ENCODE measurements at places on chromosomes 3 and 15.

DNA sequence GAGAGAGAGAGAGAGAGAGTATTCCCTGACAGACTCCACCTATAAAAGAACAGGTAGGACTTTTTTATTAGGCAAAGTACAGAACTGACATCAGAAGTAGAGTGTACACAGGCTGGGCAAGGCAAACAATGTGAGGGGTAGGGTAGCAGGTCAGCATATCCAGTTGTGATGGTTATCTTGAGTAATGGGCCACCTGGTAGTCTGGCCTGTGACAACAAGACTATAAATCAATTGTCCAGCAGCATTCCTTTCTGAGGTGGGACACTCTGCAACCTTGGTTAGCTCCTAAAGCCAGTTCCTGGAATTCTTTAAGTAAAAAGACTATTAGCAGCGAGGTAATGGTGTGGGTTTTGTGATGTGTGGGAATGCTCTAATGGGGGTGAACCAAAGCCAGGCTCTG is 14.9 kb upstream of the TMCC1 start:
- no peak for DNase-seq

DNA sequence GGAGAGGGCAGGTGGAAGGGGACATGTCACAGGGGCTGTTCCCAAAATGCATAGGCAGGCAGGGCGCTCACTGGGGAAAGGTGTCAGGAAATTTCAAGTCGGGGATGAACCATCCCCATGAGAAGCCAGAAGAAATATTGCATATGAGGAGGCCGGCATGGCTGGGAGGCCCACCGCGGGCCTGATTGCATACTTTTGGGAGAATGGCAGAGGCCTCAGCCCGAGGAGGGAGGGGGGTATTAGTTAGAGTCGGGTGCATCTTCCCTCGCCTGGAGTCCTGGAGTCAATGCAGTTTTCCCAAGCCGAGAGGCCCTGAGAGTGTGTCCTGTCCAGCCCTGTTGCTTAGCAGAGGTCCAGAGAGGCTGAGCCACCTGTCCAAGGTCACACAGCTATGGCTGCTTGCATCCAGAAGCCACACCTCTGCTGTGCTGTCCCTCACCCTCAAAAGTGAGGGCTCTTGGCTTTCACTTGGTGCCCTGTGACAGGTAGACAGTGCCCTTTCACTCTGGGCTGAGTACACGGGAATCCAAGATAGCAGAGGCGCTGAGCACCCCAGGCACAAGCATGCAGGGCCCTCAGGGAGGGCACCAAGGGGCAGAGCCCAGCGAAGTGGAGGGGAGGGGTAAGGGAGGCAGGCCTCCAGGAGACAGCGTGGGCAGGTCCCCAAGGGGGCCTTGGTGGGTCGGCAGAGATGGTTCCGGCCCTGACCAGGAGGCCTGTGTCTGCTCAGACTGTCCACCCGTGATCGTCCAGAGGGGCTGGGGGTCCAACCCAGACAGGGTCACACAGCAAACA is 48.5 kb downstream of the GRIP2 start:
- DNase-seq: no peak

GRCh38 chr3:14242490-14243311 is 64.1 kb downstream of the LSM3 start:
- DNase-seq: no peak

GRCh38 chr3:172046268-172046915 is 7.0 kb downstream of the FNDC3B start:
- DNase-seq: no peak

DNA sequence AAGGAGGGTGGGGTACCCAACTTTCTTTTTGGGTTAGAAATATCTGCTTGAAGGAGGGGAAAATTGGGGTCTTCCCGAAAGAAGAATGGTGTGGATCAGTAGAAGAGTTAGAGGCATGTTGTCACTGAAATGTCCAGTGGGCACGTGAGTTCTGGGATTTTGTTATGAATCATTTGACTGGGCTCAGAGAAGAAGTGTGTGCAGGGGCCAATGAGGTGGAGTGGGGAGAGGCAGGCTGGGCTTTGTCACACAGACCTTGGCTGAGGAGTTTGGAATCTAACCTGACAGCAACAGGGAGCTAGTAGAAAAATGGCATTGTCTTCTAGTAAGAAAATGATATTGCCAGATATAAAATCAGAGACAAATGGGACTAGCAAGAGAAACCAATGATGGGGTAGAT is 436.8 kb downstream of the MFSD1 start:
- DNase-seq: no peak

GRCh38 chr15:44340410-44340809 is 51.9 kb downstream of the GOLM2 start:
- DNase-seq: no peak

DNA sequence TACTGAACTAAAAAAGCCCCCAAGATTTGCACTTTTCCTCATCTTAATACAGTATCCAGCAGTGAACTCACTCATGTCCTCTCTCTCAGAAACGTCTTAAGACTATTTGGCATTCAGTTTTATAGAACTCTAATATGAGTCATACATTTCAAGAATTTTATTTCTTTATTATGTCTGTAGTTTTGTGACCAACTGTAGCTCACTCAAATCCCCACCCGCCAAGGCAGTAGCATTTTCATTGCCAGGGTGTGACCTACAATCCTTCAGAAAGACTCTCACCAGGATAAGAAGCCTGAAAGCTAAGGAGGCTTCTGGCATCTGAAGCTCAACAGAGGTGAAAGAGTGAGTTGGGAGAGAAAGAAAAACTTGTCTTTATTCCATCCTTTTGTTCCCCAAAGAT is 537.1 kb downstream of the RSL24D1 start:
- no peak for DNase-seq

- no peak for DNase-seq
Measured at GRCh38 chr3:169939751-169940150, 26.9 kb upstream of the SEC62 start.

GRCh38 chr15:41512512-41512939 is 1.1 kb downstream of the LTK start:
- DNase-seq: no peak

DNA sequence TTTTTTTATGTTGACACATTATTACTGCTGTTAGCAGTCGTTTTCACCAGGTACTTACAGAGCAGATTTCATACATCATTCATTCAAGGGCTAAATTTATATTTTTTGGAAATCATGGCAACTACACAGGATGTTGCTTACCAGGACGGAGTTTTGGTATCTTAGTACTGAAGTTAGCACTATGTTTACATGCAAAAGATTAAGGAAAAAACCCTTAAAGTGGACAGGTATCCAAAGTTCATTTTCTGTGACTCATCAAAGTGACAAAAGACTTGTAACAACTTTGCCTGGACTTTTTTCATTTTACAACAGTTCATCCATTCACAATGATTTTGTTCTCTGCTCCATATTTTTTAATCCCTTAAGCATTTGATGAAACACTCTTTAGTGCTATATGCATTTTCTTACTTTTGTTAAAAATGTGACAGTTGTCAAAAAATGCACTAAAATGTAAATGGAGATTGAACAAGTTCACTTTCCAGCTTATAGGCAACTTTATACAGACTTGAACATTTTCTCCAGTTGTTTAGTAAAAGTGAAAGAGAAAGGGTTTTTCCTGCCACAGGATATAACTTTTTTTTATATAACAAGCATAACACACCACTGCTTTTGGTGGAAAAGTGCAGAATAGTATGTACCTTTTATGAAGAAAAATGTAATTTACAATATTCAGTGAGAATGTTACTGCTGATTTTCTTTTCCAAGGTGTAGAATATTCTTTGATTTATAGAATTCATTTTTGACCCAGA is 104.1 kb downstream of the STT3B start:
- DNase-seq: no peak

GRCh38 chr3:139129892-139130291 is 85.2 kb upstream of the PRR23C start:
- DNase-seq: no peak
